ENCODE measurements at places on chromosomes 2 and 18.

DNA sequence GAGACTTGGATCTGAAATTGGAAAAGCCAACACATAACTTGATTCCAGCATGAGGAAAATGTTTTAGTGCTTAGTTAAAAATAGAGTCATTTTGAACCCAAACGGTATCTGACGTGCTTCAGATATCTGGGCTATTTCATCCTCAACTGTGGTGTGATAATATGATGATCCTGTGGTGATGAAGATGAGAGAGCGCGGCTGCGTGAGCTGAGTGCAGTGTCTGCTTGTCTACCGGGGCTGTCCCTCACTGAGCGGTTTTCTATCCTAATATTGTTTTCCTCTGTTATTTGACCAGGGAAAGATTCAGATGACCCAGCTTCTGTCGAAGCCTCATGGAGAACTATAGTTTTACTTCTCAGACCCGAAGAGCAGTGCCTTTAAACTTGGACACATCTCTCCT lies 5.8 kb downstream of the TWIST2 start:
- peak overlapping the region; percentile 74 for H3K27ac ChIP-seq
- DNase-seq = no peak
- H3K27me3 ChIP-seq = no peaks in the 10 kb centered on the region
- H3K36me3 ChIP-seq = peaks cover 7% of the 10 kb centered on the region

DNA sequence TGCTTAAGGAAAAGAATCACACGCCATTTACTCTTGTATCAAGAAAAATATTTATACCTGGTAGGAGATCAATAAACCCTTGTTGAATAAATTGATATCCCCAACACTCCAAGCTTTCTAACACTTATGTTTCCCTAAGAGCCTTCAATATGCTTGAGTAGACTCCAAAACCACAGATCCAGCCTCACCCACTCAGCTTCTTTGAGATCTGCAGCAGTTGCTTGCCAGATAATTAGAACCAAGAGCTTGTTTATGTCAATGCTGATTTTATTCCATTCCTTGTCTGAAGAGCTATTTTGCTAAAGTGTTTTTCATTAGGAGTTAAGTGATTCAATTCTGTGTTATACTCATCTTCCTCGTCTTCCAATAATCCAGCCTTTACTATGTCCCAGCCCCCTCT lies 26.3 kb upstream of the CRIM1 start:
- H3K4me3 ChIP-seq = no peak overlapping the region
- peaks cover 4% of the 10 kb centered on the region for H3K4me1 ChIP-seq
- DNase-seq = peak; percentile 74
- no peaks in the 10 kb centered on the region for H3K27me3 ChIP-seq
- H3K36me3 ChIP-seq = no peaks in the 10 kb centered on the region

DNA sequence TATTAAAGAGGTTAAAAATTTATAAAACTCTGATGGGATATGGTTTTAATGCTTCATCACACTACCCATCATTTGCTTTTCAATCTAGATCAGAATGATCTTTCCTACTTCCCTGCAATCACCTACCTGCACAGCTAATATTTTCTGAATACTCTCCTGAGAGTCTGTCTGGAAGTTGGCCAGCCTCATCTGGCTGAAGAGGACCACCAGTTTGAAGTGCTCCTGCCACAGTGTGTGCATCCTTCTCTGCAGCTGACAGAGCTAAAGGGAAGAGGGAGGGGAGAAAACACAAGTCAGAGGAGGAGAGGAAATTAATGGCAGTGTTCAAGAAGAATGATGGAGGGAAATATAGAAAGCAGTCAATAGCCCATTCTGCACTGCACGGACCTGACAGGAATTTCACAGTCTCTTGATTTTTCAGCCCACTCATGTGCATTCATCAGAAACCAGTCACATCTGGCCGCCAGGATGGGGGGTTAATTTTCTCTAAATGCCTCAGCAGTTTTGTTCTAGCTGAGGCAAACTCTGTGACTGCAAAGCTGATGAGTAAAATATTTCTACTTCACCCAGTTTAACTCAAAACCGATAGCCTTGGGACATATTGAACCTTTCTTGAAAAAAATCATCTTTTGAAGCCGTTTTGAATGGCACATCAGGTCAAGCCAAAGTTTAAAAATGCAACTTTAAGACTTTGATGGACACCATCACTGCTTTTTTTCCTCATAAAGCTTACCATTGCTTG lies 201.8 kb upstream of the KLHL14 start:
- no peak overlapping the region for H3K27ac ChIP-seq
- no peaks in the 10 kb centered on the region for H3K4me1 ChIP-seq
- no peaks in the 10 kb centered on the region for H3K27me3 ChIP-seq
- H3K4me3 ChIP-seq = no peak overlapping the region

DNA sequence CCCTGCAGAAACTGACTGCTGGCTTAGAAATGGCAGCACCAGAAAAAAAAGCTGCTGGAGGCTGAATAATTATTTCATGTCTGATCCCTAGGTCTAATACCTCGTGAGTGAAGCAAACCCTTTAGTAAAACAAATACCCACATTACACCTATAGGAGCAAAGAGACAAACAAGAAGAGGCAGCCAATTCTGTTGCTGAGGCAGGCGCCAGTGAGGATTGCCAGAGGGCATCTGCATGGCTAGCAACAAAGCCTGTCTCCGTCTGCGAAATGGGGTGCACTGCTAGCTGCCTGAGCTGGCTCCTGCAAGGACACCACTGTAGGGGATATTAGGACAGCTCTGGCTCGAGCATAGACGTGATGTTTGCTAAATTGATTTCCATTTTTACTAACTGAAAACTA lies 509.7 kb downstream of the TDRD15 start:
- H3K36me3 ChIP-seq = no peaks in the 10 kb centered on the region
- no peak for DNase-seq
- no peak overlapping the region for H3K27ac ChIP-seq
- no peaks in the 10 kb centered on the region for H3K27me3 ChIP-seq

DNA sequence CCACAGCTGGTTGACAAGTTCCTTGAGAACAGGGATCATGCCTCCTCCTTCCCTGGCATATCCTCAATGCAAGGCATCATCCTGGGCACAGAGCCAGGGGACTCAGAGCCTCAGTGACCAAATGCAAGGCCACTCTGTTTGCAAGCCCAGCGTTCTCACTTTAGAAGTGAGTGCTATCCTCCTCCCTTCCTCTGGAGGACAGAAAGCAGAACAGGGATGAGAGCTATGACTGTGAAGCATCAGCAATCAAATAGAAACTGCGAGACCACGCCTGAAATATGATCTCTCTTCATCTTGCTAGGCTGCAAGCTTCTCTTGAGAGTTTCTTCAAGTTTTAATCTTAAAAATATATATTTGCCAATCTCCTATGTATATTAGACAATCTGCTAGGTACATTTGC lies 119.8 kb downstream of the LRATD1 start:
- no peak overlapping the region for H3K27ac ChIP-seq
- no peak for DNase-seq
- no peak overlapping the region for H3K4me3 ChIP-seq
- peaks cover under 1% of the 10 kb centered on the region for H3K4me1 ChIP-seq
- no peaks in the 10 kb centered on the region for H3K27me3 ChIP-seq

Data from fibroblast of lung (primary cell).